ENCODE measurements at places on chromosomes 4 and X. TPM values are rescaled to one million over a fixed set of nuclear protein-coding genes. Genes with fewer than 3 reads are reported as not detected.
A peak's percentile ranks its signal among the peaks of the same experiment; 100 is the strongest.

GRCh38 chrX:125709074-125709473, 389.4 kb downstream of the TEX13C start:
- H3K27me3 ChIP-seq = no peaks in the 10 kb centered on the region
- no peak overlapping the region for H3K27ac ChIP-seq
- H3K4me1 ChIP-seq = no peaks in the 10 kb centered on the region
- no peak for DNase-seq
- H3K4me3 ChIP-seq = no peak overlapping the region

- peak; percentile 96 for DNase-seq
- no peaks in the 10 kb centered on the region for H3K4me1 ChIP-seq
- H3K36me3 ChIP-seq = peaks cover 22% of the 10 kb centered on the region
- H3K27ac ChIP-seq = peak overlapping the region; percentile 76
- H3K4me3 ChIP-seq = no peak overlapping the region
Observed at GRCh38 chr4:113547487-113548042, 214.0 kb downstream of the CAMK2D start.

GRCh38 chrX:132953354-132953753, 5.1 kb downstream of the HS6ST2 start:
- DNase-seq = no peak
- peaks cover 25% of the 10 kb centered on the region for H3K4me1 ChIP-seq
- peaks cover 6% of the 10 kb centered on the region for H3K27me3 ChIP-seq
- H3K4me3 ChIP-seq = no peak overlapping the region
- no peaks in the 10 kb centered on the region for H3K36me3 ChIP-seq

DNA sequence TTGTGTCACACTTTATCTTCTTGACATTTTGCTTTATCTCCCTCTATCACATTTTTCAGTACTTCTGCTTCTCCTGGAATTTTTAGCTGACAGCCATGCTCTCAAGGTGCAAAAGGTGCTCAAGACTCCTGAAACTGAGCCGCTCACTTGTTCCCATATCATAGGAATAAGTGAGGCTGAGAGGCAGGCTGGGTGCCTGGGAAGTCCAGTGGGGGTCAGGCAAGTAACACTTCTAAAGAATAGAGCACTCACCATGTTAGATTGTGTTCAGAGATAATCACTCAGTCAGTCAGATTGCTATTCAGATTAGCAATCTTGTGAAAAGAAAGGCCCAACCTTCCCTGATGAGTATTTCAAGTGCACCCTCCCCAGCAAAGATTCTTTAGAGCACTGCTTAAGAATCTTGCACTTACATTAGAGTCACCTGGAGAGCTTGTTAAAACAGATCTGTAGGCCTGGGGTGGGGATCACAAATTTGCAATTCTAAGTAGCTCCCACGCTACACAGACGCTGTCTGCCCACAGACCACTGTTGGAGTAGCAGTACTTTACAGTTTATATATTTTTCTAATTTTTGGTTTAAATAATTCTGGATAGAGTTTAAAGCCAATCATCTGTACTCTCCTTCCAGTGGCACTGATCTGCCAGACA, 23.1 kb upstream of the LRAT start:
- no peak overlapping the region for H3K27ac ChIP-seq
- no peaks in the 10 kb centered on the region for H3K4me1 ChIP-seq
- no peaks in the 10 kb centered on the region for H3K36me3 ChIP-seq
- no peaks in the 10 kb centered on the region for H3K27me3 ChIP-seq

DNA sequence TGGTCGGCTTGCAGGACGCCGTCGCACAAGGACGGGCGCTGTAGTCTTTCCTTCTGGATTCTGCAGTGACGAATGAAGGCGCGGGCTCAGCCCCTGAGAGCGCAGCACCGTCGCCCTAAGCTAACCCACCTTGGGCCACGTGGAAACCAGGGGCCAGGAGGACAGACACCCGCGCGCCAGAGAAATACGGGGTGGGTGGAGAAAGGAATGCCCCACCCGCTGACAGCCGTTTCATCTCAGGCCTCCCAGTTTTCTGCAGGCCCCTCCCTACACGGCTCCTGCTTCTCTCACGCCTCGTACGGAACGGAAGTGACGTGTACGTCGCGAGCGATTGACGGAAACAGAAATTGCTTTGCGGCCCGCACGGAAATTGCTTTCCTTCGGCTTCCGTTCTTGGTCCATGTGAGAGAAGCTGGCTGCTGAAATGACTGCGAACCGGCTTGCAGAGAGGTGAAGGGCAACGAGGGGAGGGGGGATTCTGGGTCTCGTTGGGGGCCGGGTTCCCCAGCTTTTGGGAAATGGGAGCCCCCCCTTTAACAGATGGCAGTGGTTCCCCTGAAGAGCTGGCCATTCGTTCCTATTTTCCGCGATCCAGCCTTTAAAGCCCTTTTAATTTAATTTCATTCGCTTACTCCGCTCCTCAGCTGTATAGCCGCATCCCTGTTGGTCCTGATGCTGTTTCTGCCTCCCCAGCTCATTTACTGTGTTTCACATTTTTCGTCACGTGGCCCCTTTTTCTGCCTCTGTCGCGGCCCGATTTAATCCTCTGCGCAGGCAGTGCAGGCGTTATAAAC, at the start of gene UTP14A:
UTP14A (plus strand) TSS at position 378 of the 794 bp plus-strand sequence; CDS start at position 425, 47 bp downstream.
- H3K27ac ChIP-seq = peak within 1 kb of the TSS; percentile 81
- DNase-seq = peak; percentile 89
- H3K27me3 ChIP-seq = no peaks in the 10 kb centered on the region
- peaks cover 3% of the 10 kb centered on the region for H3K4me1 ChIP-seq
- peaks cover 8% of the 10 kb centered on the region for H3K36me3 ChIP-seq

DNA sequence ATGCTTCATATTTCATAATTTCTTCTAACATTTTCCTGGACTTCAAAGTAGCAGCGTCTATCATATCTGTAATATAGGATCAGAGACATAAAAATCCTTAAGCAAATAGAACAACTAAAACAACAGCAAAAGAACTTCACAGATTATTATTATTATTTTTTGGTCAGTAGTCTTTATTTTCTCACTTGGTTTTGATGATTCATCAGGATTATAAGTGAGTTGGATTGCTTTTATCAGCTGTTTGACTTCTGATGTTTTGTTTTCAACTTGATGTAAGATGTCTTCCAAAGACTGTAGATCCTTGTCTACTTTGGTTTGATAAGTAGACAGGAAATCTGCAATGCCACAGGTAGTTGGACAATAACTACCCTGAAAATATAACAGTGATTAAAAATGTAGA, 623 bp downstream of the FGG start:
- no peaks in the 10 kb centered on the region for H3K27me3 ChIP-seq
- H3K4me3 ChIP-seq = no peak overlapping the region
- no peak overlapping the region for H3K27ac ChIP-seq
- DNase-seq = no peak
- H3K36me3 ChIP-seq = no peaks in the 10 kb centered on the region
- no peaks in the 10 kb centered on the region for H3K4me1 ChIP-seq

DNA sequence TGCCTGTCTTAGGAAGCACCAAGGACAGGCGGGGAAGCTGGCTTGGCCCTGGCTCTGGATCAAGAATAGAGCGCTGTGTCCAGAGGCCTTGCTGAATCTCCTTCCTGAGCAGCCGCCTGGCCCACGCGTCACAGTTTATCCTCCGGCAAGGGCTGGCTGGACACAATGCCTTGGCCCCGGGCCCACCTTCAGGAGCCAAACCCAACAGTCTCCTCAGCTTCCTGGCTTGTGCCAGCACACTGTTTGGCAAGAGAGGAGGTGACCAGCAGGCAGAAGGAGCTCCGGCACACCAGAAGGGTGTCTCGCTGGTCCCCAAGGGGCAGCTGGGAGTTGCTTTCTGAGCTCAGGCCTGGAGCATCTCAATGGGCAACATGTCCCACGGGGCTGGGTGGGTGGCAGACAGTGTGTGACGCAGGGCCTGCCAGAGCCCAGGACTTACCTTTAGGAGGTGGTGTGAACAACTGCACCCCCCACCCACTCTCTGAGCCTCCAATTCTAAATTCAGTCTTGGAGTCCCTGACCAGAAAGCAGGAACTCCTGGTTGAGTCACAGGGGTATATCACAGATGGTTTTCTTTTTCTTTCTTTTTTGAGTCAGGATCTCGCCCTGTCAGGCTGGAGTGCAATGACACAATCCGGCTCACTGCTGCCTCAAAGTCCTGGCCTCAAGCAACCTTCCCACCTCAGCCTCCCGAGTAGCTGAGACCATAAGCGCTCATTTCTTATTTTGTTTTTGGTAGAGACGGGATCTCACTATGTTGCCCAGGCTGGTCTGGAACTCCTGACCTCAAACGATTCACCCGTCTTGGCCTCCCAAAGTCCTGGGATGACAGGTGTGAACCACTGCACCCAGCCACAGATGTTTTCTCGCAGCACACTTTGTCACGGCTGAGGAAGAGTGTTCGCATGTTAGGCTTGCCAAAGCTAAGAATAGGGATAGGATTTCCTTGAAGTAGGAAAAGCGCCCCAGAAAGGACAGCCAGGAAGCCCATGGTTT, 361.2 kb downstream of the BCOR start:
- no peaks in the 10 kb centered on the region for H3K27me3 ChIP-seq
- H3K4me1 ChIP-seq = no peaks in the 10 kb centered on the region
- no peak overlapping the region for H3K4me3 ChIP-seq
- DNase-seq = peak; percentile 92
- H3K27ac ChIP-seq = peak overlapping the region; percentile 59

DNA sequence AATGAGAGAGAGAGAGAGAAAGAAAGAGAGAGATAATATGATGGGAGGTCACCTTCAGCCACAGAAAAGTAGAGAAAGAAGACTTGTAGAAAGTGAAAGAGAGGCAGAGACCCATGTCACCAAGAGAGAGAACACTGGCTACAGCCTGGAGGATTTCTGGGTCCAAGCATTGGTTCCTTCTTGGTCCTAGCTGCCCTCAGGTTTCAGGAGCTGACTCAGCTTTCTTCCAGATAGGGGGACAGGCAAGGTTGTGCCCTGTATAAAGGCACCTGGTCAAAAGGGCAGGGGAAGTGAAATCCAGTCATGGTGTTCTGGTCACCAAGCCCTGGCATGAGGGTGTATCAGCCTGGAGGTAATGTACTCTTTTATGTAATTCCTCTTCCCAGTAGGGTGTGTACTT, 47.5 kb upstream of the XK start:
- H3K27ac ChIP-seq = no peak overlapping the region
- H3K36me3 ChIP-seq = no peaks in the 10 kb centered on the region
- H3K4me1 ChIP-seq = no peaks in the 10 kb centered on the region
- H3K27me3 ChIP-seq = no peaks in the 10 kb centered on the region

DNA sequence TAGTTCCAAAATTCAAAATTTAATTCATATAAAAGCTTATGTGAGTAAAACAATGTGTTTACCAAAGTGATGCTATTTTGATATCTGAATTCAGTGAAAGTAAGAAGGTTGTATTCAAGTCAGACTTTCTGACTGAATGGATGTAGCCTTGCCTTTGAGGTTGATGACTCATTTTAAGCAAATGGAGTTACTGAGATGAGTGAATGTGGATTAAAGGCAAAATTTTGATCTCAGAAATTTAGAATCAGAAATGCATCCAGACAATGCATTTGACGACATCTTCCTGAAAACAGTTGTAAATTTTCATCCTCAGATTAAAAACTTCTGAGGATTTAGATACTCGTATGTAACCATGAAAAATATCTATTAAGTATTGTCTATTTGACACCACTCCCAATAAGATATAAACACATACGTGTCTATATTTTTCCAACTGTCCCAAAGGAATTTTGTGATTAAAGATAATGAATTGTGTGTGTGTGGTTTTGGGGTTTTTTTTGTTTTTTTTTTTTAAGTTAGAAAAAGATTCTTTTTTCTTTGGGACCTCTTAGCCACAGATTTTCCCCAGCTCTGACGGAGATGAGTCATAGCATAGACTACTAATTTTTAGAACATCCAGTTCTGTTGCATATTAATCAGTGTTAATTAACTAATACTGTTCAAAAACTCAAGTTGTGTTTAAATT, 34.4 kb downstream of the NFKB1 start:
- H3K27me3 ChIP-seq = no peaks in the 10 kb centered on the region
- H3K4me3 ChIP-seq = no peak overlapping the region
- no peak for DNase-seq
- H3K36me3 ChIP-seq = no peaks in the 10 kb centered on the region
- H3K4me1 ChIP-seq = no peaks in the 10 kb centered on the region
- no peak overlapping the region for H3K27ac ChIP-seq

DNA sequence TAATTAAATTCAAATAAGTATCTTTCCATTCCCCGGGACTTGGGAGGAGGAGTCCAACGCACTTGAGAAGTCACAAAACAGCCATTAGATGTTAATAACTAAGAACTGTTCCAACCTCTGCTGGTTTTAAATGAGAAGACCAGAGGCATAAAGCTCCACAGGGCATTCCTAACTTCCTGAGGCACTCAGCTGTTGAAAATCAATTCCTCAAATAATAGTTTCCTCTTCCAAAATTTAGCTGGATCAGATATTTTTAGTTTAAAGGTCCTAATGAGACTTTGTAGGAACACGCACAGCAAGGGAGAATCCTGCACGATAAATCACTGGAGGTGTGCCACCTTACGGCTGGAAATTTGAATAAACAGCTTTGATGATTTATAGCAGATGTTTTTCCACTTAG, 504.3 kb upstream of the ZFP42 start:
- H3K27ac ChIP-seq = no peak overlapping the region
- no peak for DNase-seq
- H3K4me3 ChIP-seq = no peak overlapping the region
- H3K27me3 ChIP-seq = no peaks in the 10 kb centered on the region
- no peaks in the 10 kb centered on the region for H3K4me1 ChIP-seq

GRCh38 chr4:89158884-89159503, 47.7 kb downstream of the TIGD2 start:
- no peak overlapping the region for H3K27ac ChIP-seq
- no peaks in the 10 kb centered on the region for H3K27me3 ChIP-seq
- no peaks in the 10 kb centered on the region for H3K36me3 ChIP-seq
- no peak for DNase-seq
- H3K4me3 ChIP-seq = no peak overlapping the region

- H3K36me3 ChIP-seq = no peaks in the 10 kb centered on the region
- no peaks in the 10 kb centered on the region for H3K27me3 ChIP-seq
- H3K27ac ChIP-seq = no peak overlapping the region
Observed at GRCh38 chr4:101367201-101367600, 19.9 kb upstream of the PPP3CA start.

Gene FRG1
- total RNA-seq = 28.7 TPM

Gene TCEAL6
- 1.1 TPM for total RNA-seq

Gene ERVMER34-1
- total RNA-seq = 3.9 TPM

Gene NSG1
- total RNA-seq = 19.6 TPM

Data from right atrium auricular region (tissue), 2 donors.